ENCODE measurements at places on chromosomes 5 and 9. TPM values are rescaled to one million over a fixed set of nuclear protein-coding genes. Genes with fewer than 3 reads are reported as not detected.

- no peak for DNase-seq
Observed at GRCh38 chr9:94927762-94928670, 201.5 kb downstream of the AOPEP start.

GRCh38 chr5:56047448-56047847 is 52.7 kb upstream of the IL6ST start:
- no peak for DNase-seq

- DNase-seq = no peak
Observed at GRCh38 chr9:129459547-129460322, 161.2 kb downstream of the C9orf50 start.

- DNase-seq = no peak
Observed at GRCh38 chr5:180596115-180596667, 4.9 kb upstream of the SCGB3A1 start.

GRCh38 chr9:38393128-38393796 is 760 bp downstream of the ALDH1B1 start:
- no peak for DNase-seq

- DNase-seq = no peak
Observed at GRCh38 chr5:117204404-117204803, 629.8 kb upstream of the SEMA6A start.

- DNase-seq = peak; percentile 46
Observed at GRCh38 chr5:35067985-35068384, 20.2 kb upstream of the AGXT2 start.

GRCh38 chr5:42021923-42022322 is 96.8 kb downstream of the FBXO4 start:
- peak; percentile 34 for DNase-seq

DNA sequence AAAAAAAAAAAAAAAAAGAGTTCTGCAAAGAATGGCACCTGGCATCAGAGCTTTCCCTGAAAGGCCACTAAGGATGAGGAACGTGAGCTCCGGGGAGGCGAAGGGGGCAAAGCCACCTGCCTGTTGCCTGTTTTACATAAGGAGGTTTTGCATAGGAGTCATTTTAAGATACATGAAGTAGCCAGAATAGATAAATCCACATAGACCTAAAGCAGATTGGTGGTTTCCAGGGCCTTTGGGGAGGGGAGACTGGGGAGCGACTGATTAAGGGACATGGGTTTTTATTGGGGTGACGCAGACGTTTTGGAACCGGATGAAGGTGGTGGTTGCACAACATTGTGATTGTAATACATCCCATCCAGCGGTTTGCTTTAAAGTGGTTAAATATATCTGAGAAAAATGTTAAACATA is 7.1 kb downstream of the NEK6 start:
- DNase-seq = no peak

DNA sequence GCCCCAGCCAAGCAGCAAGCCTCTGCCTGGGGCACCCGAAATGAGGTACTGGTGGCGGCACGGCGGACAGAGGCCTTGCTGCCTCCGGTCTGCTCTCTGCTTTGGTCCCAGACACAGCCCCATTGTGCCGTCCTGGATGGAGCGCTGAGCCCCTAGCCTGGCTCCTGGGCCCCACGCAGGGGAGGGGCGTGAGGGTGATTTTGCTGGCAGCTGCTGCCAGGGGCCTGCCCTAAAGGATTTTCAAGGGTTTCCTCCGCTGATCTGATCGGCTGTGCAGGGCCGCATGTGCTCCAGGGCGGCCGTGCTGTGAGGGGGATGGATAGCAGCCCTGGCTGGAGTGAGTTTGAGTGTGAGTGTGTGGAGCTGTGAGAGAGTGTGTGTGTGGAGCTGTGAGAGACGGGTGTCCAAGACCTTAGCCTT is 1.3 kb downstream of the GPSM1 start:
- DNase-seq = no peak

DNA sequence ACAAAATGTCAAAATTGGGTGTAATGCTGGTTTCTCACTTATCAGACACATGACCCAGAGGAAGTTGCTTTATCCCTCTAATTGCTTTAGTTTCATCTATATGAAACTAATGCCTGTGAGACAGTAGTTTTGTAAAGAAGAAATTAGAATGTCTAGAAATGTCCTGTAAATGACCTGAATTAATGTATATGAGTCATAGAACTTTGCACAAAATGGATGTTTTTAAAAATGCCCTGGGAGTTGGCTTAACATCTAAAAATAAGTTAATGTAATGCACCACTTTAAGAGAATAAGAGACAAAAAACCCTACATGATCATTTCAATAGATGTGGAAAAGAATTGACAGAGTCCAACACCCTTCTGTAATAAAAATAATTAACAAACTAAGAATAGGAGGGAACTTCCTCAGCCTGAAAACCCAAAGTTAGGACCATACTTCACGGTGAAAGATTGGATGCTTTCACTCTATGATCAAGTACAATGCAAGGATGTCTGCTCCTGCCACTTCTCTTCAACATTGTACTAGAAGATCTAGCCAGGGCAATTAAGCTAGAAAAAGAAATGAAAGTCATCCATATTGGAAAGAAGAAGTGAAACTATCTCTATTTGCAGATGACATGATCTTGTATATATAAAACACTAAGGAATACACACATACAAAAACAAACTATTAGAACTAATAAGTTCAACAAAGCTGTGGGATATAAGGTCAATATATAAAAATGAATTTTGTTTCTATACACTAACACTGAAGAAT is 117.9 kb downstream of the MELK start:
- no peak for DNase-seq

DNA sequence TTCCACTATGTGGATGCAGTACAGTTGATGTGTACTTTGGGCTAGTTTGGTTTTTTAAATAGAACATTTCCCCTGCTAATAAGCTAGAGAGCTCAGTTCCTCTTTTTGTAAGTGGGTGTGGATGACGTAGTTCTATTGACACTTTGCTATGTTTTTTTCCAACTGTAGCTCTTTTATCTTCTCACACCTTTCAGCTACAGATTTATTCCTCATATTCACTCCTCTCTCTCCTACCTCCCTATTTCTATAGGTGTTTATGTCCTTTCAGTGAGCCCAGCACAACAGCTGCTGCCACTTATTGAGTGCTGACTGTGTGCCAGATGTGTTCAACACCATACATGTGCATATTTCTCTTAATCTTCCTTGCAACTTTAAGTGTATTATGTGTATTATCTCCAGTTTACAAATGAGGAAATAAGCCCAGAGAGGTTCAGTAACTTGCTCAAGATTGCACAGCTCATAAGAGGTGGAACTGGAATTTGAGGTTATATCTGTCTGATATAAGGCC is 215.7 kb downstream of the SEMA6A start:
- no peak for DNase-seq

DNA sequence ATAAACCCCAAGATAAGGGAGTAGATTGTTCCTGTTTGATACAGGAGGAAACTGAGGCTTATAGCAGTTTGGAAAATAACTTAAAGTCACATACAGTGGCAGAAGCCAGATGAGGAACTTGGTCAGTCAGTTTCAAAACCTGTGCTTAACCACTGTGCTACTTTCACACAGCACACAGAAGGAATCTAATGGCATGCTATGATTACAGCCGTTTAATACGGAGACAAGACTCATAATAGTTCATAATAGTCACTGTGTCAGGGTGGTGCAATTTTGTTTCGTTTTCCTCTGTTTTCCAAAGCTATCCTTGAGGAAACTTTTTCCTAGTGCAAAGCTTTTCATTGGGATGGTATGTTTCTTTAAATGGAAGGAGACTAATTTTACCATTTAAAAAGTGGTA is 112.3 kb downstream of the GCNT1 start:
- DNase-seq = no peak

GRCh38 chr5:100643473-100643872 is 108.3 kb downstream of the FAM174A start:
- peak; percentile 91 for DNase-seq

- DNase-seq = peak; percentile 96
Observed at GRCh38 chr5:54743997-54744788, 226.6 kb downstream of the SNX18 start.

DNA sequence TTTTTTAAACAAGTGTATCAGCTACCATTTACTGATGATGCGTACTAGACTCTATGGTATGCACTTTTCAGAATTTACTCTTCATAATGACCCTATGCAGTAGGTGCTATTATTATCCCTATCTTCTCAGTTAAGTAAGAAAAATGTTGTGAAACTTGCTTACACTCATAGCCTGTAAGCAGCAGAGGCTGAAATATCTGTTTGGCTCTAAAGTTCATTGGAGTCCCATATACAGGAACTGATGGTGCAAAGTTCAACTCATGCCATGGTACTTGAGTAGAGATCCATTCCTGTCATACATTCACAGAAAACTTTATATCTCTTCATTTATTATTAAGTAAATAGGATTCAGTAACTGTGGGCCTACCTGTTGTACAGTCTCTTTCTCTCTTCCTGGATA is 41.4 kb upstream of the CCDC112 start:
- DNase-seq = no peak

DNA sequence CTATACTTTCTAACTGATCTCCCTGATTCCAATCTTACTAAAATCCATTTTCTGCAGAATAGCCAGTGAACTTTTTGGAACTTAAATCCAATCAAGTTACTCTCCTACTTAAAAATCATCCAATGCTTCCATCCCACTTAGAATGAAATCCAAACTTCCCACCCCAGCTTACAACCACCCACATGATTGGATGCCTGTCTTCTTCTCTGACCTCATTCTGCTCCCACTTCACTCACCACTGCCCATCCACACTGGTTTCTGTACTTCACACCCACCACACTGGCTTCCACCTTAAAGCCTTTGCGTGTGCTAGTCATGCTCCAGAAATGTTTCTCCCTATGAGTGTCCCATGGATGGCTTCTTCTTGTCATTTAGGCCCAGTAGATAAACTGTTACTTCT is 119.7 kb downstream of the PRELID2 start:
- no peak for DNase-seq

- no peak for DNase-seq
Observed at GRCh38 chr9:81414836-81415235, 274.5 kb downstream of the TLE1 start.

GRCh38 chr5:96758621-96759020 is 49.1 kb downstream of the ERAP1 start:
- DNase-seq = no peak

DNA sequence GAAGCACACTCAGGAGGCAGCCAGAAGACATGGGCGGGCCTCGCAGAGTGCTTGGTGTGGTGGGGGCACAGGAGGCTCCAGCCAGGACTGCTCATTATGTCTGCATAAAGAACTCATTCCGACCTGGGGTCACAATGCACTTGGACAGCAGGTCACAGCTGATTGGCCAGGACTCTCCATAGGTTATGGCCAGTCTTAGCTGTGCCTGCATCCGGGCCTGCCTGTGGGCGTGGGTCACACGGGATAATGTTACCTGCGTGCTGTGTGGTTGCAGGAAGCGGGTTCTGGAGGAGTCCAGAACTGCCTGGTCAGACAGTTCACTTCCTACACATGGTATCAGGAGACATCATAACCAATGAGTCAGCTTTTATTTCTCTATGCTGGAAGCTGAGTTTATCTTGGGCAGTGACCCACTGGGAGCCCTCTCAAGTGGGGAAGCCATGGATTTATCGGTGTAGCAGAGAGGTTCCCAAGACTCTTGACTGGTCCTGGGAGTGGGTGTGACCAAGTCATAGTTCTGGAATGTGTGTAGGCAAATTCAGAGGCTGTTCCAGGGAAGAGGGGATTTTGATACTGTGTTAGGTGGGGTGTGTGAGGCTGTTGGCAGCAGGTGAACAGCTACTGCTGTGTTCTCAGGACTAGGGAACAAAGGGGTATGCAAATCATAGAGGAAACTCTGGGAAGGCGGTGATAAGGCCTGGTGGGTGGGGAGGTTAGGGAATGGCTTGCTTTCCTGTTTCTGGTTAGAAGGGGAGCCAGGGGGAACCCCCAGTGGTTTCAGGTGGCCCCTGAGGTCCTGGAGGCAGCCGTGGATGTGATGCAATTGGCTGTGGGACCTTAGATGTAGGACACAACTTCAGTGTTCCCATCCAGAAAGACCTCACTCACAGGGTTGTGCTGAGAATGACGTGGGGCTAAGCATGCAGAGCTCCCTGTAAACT is 51.3 kb downstream of the ARHGEF37 start:
- peak; percentile 93 for DNase-seq

DNA sequence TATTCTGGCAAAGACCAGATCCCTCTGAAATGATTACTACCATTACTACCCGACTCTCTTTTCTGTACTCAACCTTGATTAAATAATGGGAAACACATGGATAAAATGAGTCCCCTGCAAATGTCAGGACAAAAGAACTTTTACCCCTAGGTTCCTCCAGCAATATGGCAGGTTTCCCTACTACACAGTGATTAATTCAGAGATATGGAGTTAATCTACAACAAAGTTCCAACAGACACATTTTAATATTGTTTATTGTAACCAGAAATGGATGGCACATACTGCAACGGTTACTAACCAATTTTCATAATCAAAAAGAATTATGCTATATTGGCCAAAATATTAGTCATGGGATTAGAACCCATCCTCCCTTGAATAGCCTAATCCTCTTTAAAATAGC is 294.8 kb downstream of the ATPSCKMT start:
- no peak for DNase-seq

- DNase-seq = peak; percentile 54
Observed at GRCh38 chr9:12699529-12699928, 6.3 kb downstream of the TYRP1 start.

DNA sequence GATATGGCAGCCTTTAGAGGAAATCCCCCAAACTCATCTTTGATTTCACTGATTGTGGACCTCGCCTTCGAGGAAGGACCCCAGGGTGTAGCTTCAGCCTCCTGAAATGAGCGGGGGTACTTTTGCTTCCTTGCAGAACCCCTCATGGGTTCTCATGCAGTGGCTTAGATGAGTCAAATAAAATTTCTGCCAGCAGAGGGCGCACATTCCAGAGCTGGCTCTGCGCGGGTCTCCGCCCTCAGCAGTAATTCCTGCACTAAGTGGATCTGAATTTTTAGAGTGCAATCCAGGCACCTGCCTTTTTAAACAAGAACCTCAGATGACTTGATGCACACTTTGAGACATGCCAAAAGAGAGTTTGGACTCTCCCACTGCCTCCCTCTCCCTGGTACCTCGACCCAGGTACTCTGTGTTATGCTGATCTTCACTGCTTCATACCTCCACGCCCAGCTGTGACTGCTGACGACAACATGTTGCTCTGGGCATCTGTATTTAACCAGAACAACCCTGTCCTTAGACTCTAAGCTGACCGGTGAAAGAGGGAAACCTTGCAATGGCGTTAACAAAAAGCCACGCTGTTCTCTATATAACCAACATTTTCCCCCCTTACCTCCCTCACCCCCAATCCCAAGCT is 7.3 kb downstream of the EGFLAM start:
- DNase-seq = peak; percentile 36

WNK2 gene
- 0.17 TPM for total RNA-seq

SCGB3A2 gene
- not detected for total RNA-seq

SYK gene
- total RNA-seq = 11.8 TPM

SLC25A51 gene
- 66.9 TPM for total RNA-seq

NR2F1 gene
- total RNA-seq = 3.4 TPM

CATSPER3 gene
- not detected for total RNA-seq

DCTN4 gene
- total RNA-seq = 35.6 TPM

PCDHGB3 gene
- total RNA-seq = 2.3 TPM

NR5A1 gene
- not detected for total RNA-seq

HAVCR1 gene
- total RNA-seq = 397 TPM

LRRC19 gene
- total RNA-seq = not detected

Data from renal cortical epithelial cell (primary cell).